ENCODE measurements at places on chromosomes 4 and X. TPM values are rescaled to one million over a fixed set of nuclear protein-coding genes. Genes with fewer than 3 reads are reported as not detected.

DNA sequence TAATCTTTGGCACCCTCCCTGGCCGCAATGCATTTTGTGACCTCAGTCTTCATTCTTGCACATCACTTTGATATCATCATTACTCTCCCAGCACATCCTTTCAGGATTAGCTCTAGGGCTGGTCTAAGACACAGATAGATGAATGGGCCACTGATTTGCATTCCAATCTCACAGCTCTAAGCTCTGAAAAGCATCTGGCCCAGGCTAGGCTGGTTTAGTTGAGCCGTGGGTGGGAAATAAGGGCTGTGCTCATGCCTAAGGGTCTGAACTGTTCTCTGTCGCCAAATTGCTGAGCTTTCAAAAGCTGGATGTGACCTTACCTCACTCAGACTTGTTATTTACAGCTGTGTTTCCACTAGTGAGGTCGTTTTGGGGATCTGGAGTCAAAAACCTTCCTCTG is 30.0 kb upstream of the SLC9A7 start:
- DNase-seq, result no peak

GRCh38 chr4:54384563-54384962 is 155.5 kb downstream of the PDGFRA start:
- DNase-seq, result peak; percentile 55

DNA sequence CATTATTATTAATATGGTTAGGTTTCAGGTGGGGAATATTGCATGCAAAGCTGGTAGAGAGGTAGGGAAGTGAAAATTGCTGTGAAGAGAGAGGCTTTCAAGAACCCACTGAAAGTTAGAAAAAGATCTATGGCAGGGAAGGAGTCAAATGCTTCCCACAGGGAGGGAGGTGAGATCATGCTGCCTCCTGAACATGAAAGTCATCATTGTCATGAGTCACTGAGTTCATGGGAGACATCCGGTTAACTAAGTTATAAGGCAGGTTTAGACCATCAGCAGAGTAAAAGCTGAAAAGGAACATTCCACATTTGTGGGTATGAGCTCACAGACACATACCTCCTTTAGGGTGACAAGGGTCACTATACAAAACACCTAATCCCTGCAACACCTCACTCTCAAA is 16.2 kb downstream of the GATB start:
- no peak for DNase-seq

GRCh38 chr4:6494431-6495295 is 22.2 kb upstream of the PPP2R2C start:
- DNase-seq, result peak; percentile 35

Gene ITIH6
- not detected for total RNA-seq

Gene CTAG1A
- total RNA-seq, result not detected

- no peak for DNase-seq
Measured at GRCh38 chr4:86909546-86910295, 17.5 kb upstream of the C4orf36 start.

Measured in ureter (tissue), 1 donor.